ENCODE measurements at places on chromosomes 5 and 9.

DNA sequence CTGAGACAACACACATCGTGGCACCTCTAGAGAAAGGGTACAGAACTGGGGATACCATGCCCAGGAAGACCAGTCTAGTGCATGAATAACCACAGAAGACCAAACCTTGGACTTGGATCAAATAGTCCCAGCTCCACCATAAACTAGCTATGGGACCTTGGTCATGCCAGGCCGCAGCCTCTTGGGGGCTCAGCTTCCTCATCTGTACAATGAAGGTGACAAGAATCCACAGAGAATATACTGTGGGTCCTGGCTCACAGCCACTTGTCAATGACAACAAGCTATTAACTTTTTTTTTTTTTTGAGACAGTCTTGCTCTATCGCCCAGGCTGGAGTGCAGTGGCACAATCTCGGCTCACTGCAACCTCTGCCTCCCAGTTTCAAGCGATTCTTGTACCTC is 3.9 kb downstream of the KYAT1 start:
- DNase-seq = no peak

GRCh38 chr9:16069671-16070454 is 517.0 kb downstream of the CCDC171 start:
- no peak for DNase-seq

DNA sequence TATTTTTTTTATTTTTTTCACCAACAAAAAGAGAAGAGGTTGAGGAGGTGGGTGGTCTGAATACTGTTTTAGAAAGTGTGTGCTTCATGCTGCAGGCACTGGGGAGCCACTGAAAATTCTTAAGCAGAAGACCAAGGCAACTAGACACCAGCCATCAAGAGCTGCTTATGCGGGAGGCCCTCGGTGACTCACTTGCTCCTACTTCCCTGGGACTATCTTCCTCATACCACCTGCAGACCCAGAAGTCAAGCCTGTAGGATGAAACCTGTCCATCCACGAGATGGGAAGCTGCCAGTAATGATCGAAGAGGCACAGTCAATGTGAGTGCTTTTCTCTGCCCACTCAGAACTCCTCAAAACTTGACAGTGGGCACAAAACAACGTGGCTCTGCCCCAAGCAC is 125.8 kb upstream of the SLC44A1 start:
- DNase-seq = no peak

- DNase-seq = no peak
Observed at GRCh38 chr5:108379722-108380530, 2.0 kb downstream of the FBXL17 start.

Measured in stimulated activated CD4-positive, alpha-beta T cell treated with anti-CD3 and anti-CD28 coated beads, Interleukin-2, amount 100 ng/mL, for 24 hours (primary cell).